ENCODE measurements at places on chromosomes 12 and 14.

DNA sequence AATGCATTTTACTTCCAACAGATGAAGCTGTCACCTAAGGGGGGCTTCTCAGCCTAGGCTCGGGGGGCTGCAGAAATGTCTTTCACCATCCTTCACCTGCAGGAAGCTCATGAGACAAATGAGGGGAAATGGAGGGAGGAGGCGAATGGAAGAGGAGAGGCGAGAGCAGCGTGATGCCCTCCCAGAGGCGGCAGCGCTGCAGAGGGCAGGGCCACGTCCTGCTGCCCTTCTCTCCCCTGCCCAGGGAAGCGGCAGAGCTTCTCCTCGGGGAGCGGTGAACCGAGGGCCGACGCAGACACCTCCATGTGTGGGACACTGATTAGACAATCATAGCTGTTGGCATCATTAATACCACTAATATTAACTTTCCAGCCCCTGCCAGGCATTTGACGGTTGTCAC, 78.3 kb downstream of the SERPINA3 start:
- no peaks in the 10 kb centered on the region for H3K36me3 ChIP-seq
- H3K27me3 ChIP-seq: no peaks in the 10 kb centered on the region
- H3K4me1 ChIP-seq: no peaks in the 10 kb centered on the region
- no peak overlapping the region for H3K4me3 ChIP-seq

- H3K4me3 ChIP-seq: no peak overlapping the region
- H3K27ac ChIP-seq: no peak overlapping the region
- H3K27me3 ChIP-seq: no peaks in the 10 kb centered on the region
Observed at GRCh38 chr12:9334041-9334692, 126.0 kb upstream of the PZP start.

- H3K4me1 ChIP-seq: no peaks in the 10 kb centered on the region
- H3K27ac ChIP-seq: no peak overlapping the region
- no peak for DNase-seq
- no peak overlapping the region for H3K4me3 ChIP-seq
Observed at GRCh38 chr12:114368685-114369452, 37.1 kb downstream of the TBX5 start.

GRCh38 chr14:50082784-50083466, 33.4 kb downstream of the VCPKMT start:
- H3K4me1 ChIP-seq: no peaks in the 10 kb centered on the region
- no peaks in the 10 kb centered on the region for H3K27me3 ChIP-seq
- H3K4me3 ChIP-seq: no peak overlapping the region

DNA sequence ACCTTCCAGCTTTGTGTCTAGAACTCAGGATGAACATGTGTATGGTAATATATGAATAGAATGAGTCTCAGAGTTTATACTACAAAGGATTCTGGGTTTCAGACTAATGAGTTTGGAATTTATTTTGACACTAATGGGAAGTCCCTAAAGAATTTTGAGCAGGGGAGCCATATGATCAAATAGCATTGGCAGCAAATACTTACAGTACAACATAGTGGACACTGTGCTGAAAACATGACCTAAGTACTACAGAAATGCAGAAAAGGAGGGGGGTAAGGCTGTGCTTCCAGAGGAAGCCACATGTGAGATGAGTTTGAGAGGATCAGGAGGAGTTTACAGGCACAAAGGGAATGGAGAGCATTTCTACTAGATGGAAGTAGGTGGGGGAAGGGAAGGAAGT, 225.8 kb downstream of the C12orf42 start:
- no peaks in the 10 kb centered on the region for H3K4me1 ChIP-seq
- H3K27me3 ChIP-seq: no peaks in the 10 kb centered on the region
- no peak overlapping the region for H3K27ac ChIP-seq
- no peak overlapping the region for H3K4me3 ChIP-seq
- no peak for DNase-seq

Measured in iPS DF 6.9 (cell line).